Cortex of kidney (tissue), 1 donor: ENCODE measurements at places on chromosomes 1 and 21.

DNA sequence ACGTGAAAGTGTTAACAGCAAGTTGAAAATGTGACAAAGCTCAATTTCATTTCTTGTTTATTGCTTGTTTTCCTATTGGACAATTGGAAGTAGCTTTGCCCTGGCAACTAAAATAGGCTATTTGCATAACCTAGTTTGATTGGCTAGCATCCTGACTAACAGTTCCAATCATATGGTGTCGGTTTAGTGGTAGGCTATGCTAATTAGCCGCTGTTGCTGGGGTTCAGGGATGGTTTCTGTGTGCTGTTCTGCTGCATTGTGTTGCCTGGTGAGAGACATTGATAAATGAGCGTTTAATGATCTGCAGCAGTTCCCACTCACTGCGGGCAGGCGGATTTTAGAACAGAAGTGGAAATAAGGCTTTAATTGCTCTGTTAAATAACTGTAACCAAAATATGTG is 68.5 kb downstream of the DYRK1A start:
- DNase-seq: no peak

DNA sequence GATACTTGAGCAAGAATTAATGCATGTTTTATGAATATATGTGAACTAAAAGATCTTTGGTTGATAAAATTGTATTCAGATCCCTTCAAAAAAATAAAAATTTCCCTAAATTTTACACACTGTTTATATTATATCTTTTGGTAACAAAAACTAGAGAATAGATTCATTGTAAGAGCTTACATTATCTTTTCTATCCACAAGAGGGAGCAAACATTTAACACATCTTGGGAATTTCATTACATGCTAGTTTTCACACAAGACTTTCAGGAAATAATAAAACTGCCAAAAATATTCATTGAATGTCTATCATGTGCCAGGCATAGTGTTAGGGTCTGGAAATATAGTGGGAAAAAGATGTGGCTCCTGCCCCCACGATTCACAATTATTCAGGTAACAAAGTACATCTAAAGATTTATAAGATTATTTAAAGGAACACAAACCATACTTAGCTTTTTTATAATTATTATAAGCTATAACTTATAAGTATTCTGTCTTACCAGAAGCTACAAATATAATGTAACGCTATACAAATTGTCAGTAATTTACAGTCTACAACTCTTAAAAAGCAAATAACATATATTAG is 30.6 kb downstream of the FAF1 start:
- no peak for DNase-seq

DNA sequence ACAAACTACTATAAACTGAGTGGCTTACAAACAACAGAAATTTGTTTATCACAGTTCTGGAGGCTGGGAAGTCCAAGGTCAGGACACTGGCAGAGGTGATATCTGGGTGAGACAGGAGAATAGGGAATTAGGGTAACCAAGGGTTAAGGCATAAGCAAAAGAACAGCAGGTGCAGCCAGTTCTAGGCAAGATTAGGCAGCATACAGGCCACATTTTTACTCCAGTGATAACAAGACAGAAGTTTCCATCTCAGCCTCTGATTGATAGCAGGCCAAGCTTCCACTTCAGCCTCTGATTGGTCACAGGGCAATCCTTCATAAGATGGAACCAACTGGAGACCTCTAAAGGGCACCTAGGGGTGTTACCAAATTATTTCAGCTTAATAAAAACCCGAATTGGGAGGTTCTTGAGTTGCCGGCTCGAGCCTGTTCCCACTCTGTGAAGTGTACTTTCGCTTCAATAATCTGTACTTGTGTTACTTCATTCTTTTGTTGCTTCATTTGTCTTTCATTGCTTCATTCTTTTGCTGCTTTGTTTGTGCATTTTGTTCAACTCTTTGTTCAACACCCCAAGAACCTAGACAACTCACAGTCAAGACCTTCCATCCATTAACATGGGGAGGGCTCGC is 185.6 kb downstream of the TOMM20 start:
- DNase-seq: no peak

GRCh38 chr1:53715478-53715877 is 23.5 kb downstream of the GLIS1 start:
- DNase-seq: no peak

GRCh38 chr1:181090641-181091126 is 2.2 kb downstream of the IER5 start:
- no peak for DNase-seq

- no peak for DNase-seq
These were observed 51.9 kb upstream of the CYP2J2 start for GRCh38 chr1:59978511-59978910.

DNA sequence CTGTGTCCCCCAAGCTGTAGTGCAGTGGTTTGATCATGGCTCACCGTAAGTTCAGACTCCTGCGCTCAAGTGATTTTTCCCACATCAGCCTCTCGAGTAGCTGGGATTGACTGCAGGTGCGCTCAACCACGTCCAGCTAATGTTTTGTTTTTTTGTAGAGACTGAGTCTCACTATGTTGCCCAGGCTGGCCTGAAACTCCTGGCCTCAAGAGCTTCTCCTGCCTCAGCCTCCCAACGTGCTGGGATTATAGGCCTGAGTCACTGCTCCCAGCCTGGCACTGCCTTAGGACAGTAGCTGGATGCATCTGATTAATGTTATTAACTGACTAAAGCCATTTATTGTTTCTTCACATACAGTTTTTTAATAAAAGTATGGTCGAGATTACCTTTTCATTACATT is 40.2 kb downstream of the RNF11 start:
- DNase-seq: no peak

- DNase-seq: no peak
These were observed 98.1 kb upstream of the ZNF678 start for GRCh38 chr1:227465256-227465655.

- no peak for DNase-seq
These were observed 82.4 kb upstream of the CD1D start for GRCh38 chr1:158098256-158098655.

DNA sequence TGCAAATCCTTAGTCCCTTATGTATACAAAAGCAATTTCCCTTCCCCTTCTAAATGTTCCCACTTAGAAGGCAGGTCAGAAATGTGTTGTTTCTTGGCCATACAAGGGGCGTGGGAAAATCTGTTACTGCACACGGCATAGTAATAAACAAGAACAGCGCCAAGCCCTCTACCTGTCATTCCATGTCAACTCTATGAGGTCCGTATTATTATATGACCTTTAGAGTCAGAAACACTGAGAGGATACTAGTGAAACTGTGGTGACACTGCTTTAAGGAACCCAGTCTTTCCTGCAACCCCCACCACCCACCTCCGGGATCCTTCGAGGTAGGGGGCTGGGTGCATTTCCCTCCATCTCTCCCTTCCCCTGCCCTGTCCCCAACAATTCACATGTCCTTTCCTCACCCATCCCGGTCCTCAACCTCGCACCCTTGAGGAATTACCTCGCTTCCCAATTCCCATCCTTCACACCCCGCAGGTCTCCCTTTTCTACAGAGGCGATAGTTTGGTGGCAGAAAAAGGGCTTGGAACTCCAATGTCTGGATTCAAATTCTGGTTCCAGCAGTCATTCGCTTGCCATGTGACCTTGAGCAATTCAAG is 647 bp downstream of the SDHB start:
- DNase-seq: no peak

DNA sequence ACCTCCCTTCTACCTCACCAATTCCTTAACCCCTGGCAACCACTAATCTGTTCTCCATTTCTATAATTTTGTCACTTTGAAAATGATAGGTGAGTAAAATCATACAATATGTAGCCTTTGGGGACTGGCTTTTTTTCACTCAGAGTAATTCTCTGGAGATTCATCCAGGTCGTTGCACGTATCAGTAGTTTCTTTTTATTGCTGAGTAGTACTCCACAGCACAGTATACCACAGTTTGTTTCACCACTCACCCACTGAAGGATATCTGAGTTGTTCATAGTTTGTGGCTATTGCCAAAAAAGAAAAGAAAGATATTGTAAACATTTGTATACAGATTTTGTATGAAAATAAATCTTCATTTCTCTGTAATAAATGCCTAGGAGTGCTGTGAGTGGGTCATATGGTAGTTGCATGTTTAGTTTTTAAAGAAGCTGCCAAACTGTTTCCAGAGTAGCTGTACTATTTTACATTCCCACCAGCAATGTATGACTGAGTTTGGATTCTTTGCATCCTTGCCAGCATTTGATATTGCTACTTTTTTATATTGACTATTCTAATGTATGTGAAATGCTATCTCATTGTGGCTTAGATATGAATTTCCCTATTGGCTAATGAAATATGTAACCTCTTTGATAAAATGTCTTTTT is 3.7 kb downstream of the CHD1L start:
- DNase-seq: no peak
